Right cardiac atrium (tissue), 5 donors: ENCODE measurements at places on chromosomes 2 and 18. TPM values are rescaled to one million over a fixed set of nuclear protein-coding genes. Genes with fewer than 3 reads are reported as not detected.

The COL6A3 gene
- 164 TPM for total RNA-seq

The RNF125 gene
- 2.1 TPM for total RNA-seq

The COBLL1 gene
- total RNA-seq = 7.3 TPM

The RAX gene
- not detected for total RNA-seq

The DNMT3A gene
- 21.9 TPM for total RNA-seq

The DUSP19 gene
- 16.6 TPM for total RNA-seq

The DCTN1 gene
- 131 TPM for total RNA-seq

The LRPPRC gene
- 81.8 TPM for total RNA-seq

The LRRC30 gene
- total RNA-seq = not detected

The RASGRP3 gene
- 61.6 TPM for total RNA-seq

The GRP gene
- total RNA-seq = not detected

DNA sequence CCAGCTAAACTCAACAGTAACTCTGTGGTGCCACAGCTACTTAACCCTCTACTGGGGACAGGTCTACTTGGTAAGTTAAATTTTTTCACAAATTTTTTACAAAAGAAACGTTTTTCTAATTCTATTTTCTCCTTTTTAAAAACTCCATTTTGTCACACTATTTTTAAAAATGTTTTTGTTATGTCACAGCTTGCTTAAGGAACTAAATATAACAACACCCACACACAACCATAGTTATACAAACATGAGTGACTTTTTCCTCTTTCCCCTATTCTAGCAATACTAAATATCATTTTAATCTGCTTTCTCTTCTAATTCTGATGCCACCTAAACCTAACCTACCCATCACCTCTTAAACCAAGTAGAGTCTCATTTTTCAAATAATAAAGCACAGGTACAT, 160.5 kb upstream of the EPC2 start:
- DNase-seq = no peak

- no peak for DNase-seq
These were observed 142.4 kb downstream of the MREG start for GRCh38 chr2:215870986-215871385.

GRCh38 chr2:241443486-241444223, 64.7 kb downstream of the STK25 start:
- DNase-seq = no peak

GRCh38 chr2:54652540-54652939, 70.9 kb upstream of the EML6 start:
- no peak for DNase-seq

DNA sequence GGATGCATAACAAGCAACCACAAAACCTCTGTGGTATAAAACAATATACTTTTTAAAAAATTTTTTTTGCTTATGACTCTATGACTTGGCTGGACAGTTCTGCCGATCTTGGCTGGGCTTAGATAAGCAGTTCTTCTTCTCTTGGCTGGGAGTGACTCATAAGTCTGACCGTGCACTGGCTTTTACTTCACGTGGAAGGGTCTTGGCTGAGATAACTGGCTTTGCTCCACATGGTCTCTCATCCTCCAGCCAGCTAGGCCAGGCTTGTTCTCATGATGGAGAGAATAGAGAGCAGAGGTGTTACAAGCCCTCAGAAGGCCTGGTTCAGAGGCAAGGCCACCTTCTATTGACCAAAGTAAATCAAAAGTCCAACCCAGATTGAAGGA, 178.9 kb upstream of the SERPINE2 start:
- peak; percentile 43 for DNase-seq

DNA sequence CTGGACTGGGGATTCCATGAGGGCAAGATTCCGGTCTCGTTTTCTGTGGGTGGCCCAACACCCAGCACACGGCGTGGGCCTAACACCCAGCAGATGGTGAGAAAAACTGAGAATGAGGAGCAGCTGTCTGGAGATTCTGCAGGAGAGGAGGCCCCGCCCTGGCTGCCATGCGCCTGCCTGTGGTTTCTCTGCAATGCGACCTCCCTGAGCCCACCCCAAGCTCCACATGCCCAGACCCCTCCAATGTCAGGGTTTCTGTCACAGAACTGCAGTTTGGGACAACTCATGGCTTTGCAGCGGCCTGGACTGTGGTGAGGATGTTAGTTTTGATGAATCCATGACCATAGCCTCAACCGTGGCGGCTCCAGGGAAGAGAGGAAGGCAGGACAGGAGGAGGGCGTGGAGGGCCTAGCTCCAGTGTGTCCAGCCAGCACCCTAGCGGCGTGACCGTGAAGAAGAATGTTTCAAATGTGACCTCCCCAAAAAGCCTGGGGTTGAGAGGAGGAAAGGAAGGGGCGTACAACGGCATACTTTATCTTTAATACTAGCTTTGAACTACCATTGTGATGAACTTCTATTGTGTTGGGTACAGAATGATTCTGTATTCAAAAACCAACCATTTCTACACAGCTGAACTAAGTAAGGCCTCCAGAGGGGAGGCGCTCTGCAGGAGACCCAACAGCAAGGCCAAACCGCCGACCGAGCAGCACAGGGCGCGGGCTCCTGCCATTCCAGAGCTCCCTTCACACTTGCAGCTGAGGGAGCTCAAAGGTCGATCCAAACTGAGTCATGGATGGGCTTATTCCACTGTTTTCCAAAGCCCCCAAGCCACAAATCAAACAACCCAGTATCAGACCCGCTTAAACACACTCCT, 3.4 kb downstream of the PXDN start:
- DNase-seq = peak; percentile 46

GRCh38 chr2:56656826-56657225, 473.0 kb downstream of the CCDC85A start:
- DNase-seq = no peak

DNA sequence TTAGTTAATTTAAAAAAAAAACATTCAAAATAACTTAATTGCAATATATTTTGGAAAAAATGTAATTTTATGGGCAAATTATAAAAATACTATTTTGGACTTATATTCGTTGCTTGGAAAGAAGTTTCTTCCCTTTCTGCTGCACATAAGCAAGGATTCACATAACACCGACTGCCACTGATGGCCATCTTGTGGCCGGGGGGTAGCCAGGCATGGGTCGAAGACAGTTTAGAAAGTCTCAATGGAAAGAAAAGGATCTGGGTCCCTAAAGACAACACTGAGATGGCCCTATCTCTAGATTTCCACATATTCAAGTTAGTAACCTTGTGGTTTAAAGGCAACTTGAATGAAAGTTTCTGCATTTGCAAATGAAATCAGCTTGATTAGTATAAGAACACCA, 318.6 kb downstream of the AKAIN1 start:
- no peak for DNase-seq

DNA sequence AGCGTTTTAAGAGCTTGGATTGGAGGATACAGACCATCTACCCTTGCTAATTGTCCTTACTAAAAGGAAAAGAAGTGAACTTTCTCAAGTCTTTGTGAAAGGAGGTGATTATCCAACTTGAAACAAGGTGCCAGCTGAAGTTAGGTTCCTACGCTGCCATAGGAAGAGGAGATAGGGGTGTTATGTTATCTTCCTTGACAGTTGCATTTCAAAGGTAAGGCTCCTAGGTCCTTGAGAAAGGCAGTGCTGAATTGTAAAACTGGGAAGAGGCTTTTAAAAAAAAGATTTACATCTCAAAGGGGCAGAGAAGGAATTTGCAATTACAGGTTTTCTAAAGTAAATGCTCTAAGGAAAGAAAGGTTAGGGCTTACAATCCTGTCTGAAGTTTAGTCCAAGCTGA, 810.2 kb upstream of the LRATD1 start:
- DNase-seq = no peak

DNA sequence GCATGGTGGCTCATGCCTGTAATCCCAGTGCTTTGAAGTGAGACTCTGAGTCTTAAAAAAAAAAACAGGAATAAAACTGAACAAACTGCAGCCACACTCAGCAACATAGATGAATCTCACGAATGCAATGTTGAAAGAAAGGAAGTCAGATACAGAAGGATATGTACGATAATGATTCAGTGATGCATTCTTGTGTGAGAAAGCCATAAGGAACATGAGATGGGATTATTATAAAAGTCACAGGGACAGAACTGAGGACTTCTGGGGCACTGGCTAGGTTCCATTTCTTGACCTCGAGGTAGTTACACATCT, 56.9 kb upstream of the SMAD2 start:
- DNase-seq = no peak

GRCh38 chr18:58860747-58861231, 3.9 kb upstream of the ZNF532 start:
- no peak for DNase-seq

DNA sequence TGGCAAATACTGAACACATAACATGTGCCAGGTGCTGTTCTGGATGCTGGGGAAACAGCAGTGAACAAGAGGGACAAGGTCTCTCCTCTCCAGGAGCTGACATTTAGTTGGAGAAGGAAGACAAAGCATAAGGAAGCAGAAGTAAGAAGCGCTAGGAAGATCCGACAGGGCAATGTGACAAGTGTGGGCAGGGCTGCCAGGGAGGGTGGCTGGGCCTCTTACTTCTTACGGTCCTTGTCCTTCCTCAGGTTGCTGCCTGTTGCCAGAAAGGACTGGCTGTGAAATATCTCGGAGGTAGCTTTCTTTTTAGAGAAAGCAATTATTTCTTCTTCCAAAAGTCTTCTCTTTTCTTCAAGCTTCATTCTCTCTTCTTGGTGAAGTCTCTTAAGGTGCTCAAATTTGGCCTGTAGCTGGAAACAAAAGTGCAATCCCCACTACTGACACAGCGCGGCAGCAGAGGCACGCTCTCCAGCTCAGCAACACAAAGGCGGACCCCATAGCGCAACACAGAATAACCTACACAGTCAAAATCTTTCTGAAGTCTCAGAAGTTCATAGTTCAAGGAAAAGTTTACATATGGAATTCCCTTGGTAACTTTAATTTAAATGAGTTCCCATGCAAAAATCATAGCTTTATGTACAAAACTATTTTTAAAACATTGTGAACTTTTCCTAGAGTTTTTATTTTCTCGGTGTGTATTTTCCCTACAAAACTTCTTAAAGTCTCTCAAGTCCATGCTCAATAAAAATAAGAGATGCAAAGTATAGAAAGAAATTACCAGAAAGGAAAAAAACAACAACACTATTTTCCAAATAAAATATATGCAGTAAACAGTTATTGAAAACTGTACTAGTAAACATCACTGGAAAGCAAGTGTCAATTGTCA, 67.7 kb downstream of the SEPTIN10 start:
- peak; percentile 83 for DNase-seq
